Kidney (tissue), 22 donors: ENCODE measurements at places on chromosomes 1 and 21. TPM values are rescaled to one million over a fixed set of nuclear protein-coding genes. Genes with fewer than 3 reads are reported as not detected.

Gene TMIGD3
- 3.0 TPM for total RNA-seq

Gene LCE1F
- not detected for total RNA-seq

Gene TRMT1L
- 17.9 TPM for total RNA-seq

Gene FLG
- total RNA-seq: not detected

Gene USH2A
- total RNA-seq: 0.06 TPM

Gene KLF17
- not detected for total RNA-seq

Gene CASQ1
- 0.57 TPM for total RNA-seq

- no peaks in the 10 kb centered on the region for H3K27me3 ChIP-seq
- no peak overlapping the region for H3K27ac ChIP-seq
- no peaks in the 10 kb centered on the region for H3K4me1 ChIP-seq
- peaks cover 49% of the 10 kb centered on the region for H3K36me3 ChIP-seq
- no peak overlapping the region for H3K4me3 ChIP-seq
Measured at GRCh38 chr1:53206735-53207379, 10.2 kb downstream of the CPT2 start.

DNA sequence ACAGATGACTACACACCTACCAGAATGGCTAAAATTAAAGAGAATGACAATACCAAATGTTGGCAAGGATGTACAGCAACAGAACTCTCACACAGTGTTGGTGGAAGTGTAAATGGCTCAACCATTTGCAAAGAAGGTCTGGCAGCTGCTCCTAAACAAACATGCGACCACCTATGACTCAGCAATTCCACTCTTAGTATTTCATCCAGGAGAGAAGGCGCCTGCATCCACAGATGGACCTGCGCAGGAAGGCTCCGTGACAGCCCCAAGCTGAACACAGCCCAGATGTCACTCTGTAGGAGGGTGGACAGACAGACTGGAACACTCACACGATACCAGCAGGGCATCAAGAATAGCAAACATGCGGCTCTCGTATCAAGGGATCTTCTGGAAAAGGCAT lies 6.7 kb downstream of the PTTG1IP start:
- no peak overlapping the region for H3K27ac ChIP-seq
- peaks cover 36% of the 10 kb centered on the region for H3K4me1 ChIP-seq
- no peak overlapping the region for H3K4me3 ChIP-seq
- no peaks in the 10 kb centered on the region for H3K36me3 ChIP-seq

DNA sequence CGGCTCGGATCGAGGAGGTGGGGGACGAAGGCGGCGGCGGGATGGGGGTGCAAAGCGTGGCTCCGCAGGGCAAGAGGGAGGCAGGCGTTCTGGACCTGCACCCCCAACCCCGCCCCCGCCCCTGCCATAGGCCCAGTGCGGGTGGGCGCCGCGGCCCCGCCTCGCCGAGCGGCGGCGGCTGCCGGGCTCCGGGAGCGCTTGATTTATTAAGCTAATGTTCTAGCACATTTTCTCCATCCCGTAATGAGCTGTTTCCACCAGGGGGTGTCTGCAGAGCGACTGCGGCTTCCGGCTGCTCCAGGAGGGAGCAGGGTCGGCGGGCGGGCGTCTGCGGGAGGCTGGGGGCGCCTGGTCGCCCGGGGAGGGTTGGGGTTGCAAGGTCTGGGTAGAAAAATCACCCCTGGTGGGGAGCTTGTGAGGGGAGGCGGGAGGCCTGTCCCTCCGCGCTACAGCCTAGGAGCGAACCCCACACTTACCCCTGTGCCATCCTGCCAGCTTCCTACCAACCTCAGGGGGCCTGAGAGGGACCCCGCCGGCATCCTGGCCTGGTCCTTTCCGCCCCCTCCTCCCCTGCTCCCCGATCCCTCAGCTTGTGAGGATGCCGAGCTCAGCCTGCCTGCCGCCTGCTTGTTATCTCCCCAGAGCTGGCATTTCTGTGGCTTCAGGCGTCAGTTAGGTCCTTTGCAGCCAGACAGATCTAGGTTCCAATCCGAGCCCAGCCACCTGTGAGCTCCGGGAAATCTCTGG lies 48.5 kb upstream of the ACOT11 start:
- no peak overlapping the region for H3K27ac ChIP-seq
- H3K27me3 ChIP-seq: no peaks in the 10 kb centered on the region
- no peaks in the 10 kb centered on the region for H3K4me1 ChIP-seq
- DNase-seq: peak; percentile 92
- no peaks in the 10 kb centered on the region for H3K36me3 ChIP-seq

GRCh38 chr21:24759348-24760075 lies 847.8 kb downstream of the MRPL39 start:
- H3K27me3 ChIP-seq: no peaks in the 10 kb centered on the region
- no peaks in the 10 kb centered on the region for H3K4me1 ChIP-seq
- H3K27ac ChIP-seq: no peak overlapping the region
- DNase-seq: no peak

DNA sequence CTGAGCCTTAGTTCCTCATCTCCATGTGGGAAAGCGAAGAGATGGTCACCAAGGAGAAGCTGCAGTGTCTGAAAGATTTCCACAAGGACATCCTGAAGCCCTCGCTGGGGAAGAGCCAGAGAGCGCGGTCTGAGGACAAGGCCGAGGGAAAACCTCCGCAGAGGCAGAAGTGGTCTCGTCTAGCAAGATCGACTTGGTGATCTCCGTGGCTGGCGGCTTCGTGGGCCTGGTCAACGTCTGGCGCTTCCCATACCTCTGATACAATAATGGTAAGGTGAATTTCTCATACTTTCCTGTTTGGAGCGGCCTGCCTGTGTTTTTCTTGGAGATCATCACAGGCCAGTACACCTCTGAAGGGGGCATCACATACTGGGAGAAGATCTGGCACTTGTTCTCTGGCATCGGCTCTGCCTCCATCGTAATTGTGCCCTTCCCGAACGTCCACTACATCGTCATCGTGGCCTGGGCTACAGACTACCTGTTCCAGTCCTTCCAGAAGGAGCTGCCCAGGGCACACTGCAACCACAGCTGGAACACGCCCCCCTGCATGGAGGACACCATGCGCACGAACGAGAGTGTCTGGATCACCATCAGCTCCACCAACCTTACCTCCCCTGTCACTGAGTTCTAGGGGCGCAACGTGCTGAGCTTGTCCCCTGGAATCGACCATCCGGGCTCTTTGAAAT lies 841.1 kb upstream of the TMPRSS15 start:
- no peaks in the 10 kb centered on the region for H3K4me1 ChIP-seq
- no peaks in the 10 kb centered on the region for H3K27me3 ChIP-seq
- no peak overlapping the region for H3K4me3 ChIP-seq
- no peak overlapping the region for H3K27ac ChIP-seq

- H3K27ac ChIP-seq: no peak overlapping the region
- H3K27me3 ChIP-seq: no peaks in the 10 kb centered on the region
- H3K36me3 ChIP-seq: no peaks in the 10 kb centered on the region
- no peaks in the 10 kb centered on the region for H3K4me1 ChIP-seq
- no peak for DNase-seq
- no peak overlapping the region for H3K4me3 ChIP-seq
Measured at GRCh38 chr1:63651161-63651701, 58.0 kb downstream of the PGM1 start.

GRCh38 chr21:19468991-19469715 lies 1065.6 kb upstream of the TMPRSS15 start:
- no peaks in the 10 kb centered on the region for H3K27me3 ChIP-seq
- no peak overlapping the region for H3K27ac ChIP-seq
- no peaks in the 10 kb centered on the region for H3K4me1 ChIP-seq

GRCh38 chr1:3221112-3222041 lies 152.4 kb downstream of the PRDM16 start:
- H3K4me1 ChIP-seq: no peaks in the 10 kb centered on the region
- H3K36me3 ChIP-seq: no peaks in the 10 kb centered on the region
- peak overlapping the region; percentile 69 for H3K27ac ChIP-seq
- H3K27me3 ChIP-seq: peaks cover 13% of the 10 kb centered on the region
- DNase-seq: no peak

DNA sequence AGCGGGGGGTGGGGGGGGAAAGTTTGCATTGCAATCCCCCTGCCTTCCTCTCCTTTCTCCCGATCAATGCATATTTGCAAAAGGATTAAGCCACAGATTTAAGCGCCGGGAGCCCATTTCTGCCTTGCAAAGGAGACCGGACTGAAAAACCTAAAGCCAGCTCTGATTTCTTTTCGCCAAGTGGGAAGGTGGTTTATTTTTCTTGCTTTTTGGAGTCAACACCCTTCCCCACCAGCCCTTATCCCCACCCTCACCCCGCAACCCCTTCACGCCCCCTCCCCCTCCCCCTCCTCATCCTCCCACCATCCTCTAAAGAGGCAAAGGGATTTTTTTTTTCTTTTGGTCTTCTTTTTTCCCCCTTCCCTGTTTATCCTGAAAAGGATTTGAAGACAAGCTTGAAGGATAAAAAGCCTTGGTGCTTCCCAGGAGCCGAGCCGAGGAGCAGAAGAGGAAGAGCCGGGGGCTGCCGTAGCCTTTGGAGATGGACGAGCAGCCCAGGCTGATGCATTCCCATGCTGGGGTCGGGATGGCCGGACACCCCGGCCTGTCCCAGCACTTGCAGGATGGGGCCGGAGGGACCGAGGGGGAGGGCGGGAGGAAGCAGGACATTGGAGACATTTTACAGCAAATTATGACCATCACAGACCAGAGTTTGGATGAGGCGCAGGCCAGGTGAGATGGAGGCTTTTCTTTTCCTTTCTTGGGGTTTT lies 513 bp downstream of the PBX1 start:
- peaks cover 5% of the 10 kb centered on the region for H3K4me1 ChIP-seq
- H3K27me3 ChIP-seq: no peaks in the 10 kb centered on the region
- peak overlapping the region; percentile 93 for H3K4me3 ChIP-seq
- peak overlapping the region; percentile 88 for H3K27ac ChIP-seq

DNA sequence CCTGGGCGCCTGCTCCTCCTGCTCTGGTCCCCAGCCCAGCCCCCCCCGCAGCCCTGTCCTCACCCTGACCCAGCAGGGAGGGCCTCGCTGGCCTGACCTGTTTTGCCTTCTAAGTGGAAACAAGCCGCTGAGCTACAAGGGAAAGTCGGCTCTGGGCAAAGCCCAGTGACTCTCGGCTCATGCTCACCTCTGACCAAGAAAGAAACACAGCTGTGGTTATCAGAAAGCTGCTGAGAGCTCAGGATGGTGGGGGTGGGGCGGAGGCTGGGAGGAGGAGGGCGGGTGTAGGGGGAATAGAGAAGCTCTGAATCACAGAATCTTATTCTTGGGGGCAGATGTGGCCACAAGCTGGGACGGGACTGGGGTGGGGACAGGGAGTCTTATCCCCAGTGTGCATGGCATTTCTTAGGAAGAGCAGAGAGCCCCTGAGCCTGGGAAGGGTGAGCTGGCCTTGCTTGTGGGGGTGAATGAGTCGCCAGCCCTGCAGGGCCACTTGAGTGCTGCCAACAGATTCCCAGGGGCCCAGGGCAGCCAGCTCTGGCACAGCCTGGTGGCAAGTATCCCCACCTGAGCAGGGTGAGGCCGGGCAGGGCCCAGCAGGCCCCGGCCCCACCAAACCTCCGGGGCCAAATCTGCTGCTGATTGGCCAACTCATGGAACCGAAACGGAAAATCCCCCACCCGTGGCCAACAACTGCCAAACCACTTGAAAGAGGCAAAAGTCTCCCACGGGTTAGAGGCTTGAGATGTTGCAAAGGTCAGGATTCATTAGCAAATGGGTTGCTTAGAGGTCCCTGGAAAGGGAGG lies 120.6 kb downstream of the SPSB1 start:
- H3K27me3 ChIP-seq: no peaks in the 10 kb centered on the region
- no peak overlapping the region for H3K4me3 ChIP-seq
- peak overlapping the region; percentile 88 for H3K27ac ChIP-seq
- H3K4me1 ChIP-seq: no peaks in the 10 kb centered on the region

GRCh38 chr1:19028110-19028509 lies 71.6 kb upstream of the IFFO2 start:
- H3K4me3 ChIP-seq: no peak overlapping the region
- no peaks in the 10 kb centered on the region for H3K36me3 ChIP-seq
- H3K27me3 ChIP-seq: no peaks in the 10 kb centered on the region
- H3K27ac ChIP-seq: no peak overlapping the region

DNA sequence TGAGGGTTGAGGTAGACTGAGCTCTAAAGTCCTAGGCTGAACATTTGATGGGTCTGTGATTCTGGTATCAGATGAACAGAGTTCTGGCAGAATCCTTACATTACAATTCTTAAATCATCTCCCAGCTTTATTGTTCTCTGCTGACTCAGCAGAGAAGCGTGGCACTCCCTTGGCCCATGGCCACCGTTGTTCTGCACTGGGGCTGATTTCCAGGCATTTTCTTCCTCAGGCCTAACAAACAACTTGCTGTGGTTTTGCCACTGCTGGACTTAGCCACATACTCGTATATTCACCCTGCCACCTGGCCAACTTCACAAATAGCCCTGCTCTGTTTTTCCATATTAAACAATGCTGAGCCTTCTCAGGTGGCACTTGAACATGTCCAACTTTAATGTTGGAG lies 223.2 kb downstream of the TNR start:
- no peaks in the 10 kb centered on the region for H3K27me3 ChIP-seq
- no peak overlapping the region for H3K27ac ChIP-seq
- H3K36me3 ChIP-seq: no peaks in the 10 kb centered on the region
- H3K4me1 ChIP-seq: peaks cover 3% of the 10 kb centered on the region
- H3K4me3 ChIP-seq: no peak overlapping the region

- H3K27me3 ChIP-seq: no peaks in the 10 kb centered on the region
- peak overlapping the region; percentile 98 for H3K27ac ChIP-seq
- peaks cover 17% of the 10 kb centered on the region for H3K4me1 ChIP-seq
- peaks cover 5% of the 10 kb centered on the region for H3K36me3 ChIP-seq
- peak; percentile 37 for DNase-seq
Measured at GRCh38 chr1:224433041-224433691, 1.4 kb downstream of the WDR26 start.

DNA sequence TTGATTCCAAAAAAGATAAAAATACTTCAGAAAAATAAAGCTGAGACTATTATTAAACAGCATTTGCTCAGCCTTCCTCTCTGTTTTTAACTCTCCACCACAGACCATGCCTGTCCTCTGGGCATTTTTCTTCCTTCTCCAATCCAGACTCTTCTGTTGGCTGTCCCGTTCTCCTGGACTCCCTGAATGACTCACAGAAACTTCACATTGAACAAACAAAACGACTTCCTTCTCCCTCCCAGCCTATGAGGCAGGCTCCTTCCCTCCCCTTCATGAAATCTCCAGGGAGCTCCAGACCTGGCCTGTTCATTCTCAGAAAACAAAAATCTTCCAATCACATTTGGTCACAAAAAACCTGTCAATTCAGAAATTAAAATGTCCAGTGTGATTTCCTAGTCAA lies 421.3 kb downstream of the NPHP4 start:
- H3K4me3 ChIP-seq: no peak overlapping the region
- no peaks in the 10 kb centered on the region for H3K36me3 ChIP-seq
- DNase-seq: no peak
- H3K4me1 ChIP-seq: no peaks in the 10 kb centered on the region
